ENCODE measurements at places on chromosomes 6 and 20.

DNA sequence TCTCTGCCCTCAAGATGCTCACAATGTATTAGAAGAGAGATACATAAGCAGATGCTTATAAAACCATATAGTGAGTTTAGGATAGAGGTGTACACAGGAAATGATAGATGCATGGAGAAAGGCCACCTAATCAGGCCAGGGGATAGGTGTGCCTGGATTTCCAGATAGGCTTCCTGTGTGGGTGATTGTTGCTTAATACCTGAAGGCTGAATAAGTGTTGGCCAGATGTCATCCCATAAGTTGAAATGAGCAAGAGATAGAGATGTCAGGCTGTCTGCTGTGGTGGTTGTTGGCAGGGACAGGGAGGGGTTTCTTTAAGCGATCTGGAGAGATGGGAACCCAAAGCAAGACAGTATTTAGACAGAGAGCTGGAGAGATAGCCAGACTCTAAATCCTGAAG is 109.8 kb upstream of the SGK1 start:
- DNase-seq = no peak

GRCh38 chr6:126312013-126312665 is 27.8 kb upstream of the CENPW start:
- DNase-seq = no peak

- no peak for DNase-seq
Measured at GRCh38 chr6:9593554-9593953, 821.3 kb downstream of the TFAP2A start.

DNA sequence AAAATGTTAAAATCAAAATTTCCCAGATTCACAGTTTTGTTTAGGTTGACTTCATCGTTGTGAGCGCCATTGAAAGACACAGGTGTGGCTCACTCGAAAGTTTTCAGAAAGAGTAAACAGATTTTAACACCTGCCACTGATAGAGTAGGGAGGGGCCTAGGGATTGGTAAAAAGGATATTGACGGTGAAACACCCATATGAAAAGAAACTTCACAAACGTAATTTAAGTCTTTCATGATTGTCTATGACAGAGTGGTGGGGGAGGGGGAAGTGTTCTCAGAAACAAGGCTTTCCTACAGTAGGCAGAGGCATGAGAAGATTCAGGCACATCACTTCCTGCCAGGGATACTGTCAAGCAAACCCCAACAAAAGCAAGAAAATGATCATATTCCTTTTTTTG is 101.4 kb downstream of the PERP start:
- no peak for DNase-seq

DNA sequence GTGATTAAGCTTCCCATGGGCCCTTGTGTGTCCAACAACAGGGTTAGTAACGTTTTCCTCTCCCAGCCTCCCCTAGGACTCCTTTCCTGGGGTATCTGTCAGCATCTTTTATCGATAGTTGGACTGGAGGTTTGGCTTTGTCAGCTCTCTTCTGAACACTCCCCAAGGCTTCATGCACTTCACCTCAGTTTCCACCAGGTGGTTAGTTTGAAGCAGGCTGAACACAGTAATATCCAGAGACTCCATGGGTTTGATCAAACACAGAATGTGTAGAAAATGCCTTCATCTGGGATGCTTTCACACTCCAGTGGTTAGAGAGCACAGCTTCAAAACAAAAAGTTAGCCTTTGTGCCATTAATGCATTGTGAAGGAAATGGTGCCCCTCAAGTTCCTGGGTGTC is 139.1 kb downstream of the SLC24A3 start:
- DNase-seq = no peak

DNA sequence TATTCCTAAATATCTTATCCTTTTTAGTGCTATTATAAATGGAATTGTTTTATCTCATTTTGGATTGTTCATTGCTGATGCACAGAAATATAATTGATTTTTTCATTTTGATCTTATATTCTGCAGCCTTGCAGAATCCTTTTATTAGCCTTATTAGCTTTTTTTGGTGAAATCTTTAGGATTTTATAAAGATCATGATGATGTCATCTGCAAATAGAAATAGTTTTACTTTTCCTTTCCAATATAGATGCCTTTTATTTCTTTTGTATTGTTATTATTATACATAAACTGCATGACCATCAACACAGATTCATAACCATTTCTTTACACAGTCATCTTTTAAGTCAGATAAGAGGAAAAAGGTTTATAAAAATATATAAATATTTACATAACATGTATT is 16.9 kb upstream of the PSMF1 start:
- no peak for DNase-seq

GRCh38 chr6:108489699-108490098 is 71.0 kb upstream of the FOXO3 start:
- DNase-seq = no peak

- no peak for DNase-seq
Measured at GRCh38 chr6:125406741-125407140, 105.0 kb upstream of the HDDC2 start.

DNA sequence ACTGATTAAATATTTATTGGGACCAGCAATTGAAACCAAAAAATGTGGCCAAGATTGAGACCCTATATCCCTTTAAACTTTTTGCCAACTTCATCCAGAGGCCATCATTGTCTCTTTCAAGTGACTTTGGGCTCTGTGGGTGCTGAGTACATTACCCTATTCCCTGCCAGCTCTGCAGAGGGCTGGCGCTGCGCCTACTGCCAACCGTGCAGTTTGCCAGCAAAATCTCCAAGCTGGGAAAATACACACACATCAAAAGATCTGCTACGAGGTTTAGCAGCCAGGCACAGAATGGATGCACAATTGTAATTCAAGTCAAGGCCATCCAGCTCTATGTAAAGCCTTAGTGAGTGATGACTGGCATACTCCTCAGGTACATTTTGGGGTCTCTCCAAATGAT is 125.0 kb downstream of the CBLN4 start:
- DNase-seq = no peak

- DNase-seq = no peak
Measured at GRCh38 chr6:1864496-1864895, 254.8 kb downstream of the FOXC1 start.

- DNase-seq = no peak
Measured at GRCh38 chr20:63876489-63877036, 11.5 kb downstream of the TPD52L2 start.

DNA sequence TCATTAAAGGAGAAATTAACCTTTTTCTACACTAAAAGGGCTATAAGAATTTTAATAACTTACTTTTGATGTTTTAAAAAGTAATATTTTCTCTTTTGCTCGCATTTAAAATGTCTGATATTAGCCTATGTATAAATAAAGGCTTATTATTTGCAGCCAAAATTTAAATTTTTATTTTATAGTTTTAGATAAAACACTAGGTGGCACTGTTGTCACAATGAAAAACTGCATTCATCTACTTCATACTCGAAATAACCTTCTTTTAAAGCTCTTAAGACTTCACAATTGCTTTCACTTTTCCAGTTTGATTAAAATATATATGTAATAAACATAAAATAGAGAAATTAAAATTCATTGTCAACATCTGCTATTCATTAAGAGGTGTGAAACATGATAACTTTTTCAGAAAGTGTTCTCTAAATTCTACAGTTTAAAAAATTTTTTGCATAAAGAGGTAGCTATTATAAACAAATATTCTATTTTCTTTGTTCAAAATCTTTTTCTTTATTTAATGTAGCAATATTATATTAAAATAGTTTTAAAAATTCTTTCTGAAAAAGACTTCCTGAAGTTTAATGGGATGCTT is 78.8 kb upstream of the DEFB112 start:
- DNase-seq = no peak

DNA sequence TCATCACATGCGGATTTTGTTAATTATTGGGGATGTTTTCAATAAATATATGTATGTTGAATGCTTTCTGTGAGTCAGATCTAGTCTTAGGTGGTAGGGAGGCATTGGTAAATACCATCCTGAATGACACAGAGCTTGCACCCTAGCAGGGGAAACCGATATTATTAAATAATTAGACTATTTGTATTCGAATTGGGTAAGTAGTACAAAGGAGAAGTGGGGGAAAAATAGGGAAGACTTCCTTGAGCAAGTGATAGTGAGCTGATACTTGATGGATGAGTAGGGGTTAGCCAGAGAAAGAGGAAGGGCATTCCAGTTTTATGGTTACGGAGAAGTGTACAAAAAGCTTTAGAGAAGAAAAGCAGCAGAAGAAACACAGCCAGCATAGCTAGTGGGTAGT is 1.5 kb downstream of the RIOK1 start:
- no peak for DNase-seq

DNA sequence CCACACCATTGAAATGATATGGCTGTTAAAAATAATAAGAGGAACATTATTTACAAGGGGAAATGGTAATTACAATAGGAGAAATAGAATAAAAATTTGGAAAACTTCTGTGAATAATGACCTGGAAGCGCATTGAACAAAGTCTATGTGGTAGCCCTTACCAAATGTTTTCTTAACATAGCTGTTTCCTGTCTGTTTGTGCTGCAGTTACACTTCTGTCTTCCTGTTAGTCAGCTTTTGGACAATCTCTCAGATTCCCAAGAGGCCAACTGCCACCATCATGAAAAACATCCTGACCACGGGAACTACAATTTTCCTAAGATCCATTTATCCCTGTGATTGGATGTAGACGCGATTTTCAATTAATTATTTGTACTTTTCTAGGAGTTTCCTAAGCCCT is 754.4 kb upstream of the MARCKS start:
- DNase-seq = no peak

- DNase-seq = no peak
Measured at GRCh38 chr6:54719633-54720032, 126.9 kb upstream of the FAM83B start.

DNA sequence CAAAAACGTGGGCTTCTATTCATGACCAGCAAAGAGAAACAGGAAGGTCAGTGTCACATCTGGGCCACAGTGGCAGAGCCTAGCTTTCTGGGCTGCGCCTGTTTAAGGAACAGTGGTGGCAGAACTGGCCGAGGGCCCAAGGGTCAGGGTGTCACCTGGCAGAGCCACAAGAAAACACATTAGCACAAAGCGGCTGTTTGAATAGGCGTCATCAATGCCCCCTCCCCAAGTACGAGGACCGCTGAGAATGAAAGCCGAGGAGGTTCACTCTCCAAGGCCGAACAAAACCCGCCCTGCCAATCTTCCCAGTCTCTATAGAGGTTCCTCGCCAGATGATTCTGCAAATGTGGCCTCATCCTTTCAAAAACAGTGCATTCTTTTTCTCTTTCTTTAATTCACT is 125.2 kb upstream of the TRAF3IP2 start:
- DNase-seq = no peak

DNA sequence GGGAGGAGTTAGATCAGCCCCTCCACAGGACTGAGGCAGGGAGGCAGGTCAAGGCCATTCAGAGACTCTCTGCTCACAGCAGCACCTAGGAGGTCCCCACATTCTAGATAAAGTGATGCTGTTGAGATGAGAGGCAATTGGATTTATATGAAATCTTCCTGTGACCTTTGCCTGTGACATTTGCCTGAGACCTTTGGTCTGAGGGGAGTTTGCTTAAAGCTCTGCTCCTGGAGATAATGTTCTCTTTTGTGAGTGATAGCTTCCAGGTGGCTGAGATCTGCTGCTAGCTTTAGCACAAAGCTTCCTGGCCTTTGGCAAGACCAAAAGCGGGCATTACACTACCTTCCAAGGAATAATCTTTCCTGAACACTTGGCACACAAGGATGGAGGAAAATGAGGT is 43.3 kb downstream of the TMEM244 start:
- DNase-seq = no peak

DNA sequence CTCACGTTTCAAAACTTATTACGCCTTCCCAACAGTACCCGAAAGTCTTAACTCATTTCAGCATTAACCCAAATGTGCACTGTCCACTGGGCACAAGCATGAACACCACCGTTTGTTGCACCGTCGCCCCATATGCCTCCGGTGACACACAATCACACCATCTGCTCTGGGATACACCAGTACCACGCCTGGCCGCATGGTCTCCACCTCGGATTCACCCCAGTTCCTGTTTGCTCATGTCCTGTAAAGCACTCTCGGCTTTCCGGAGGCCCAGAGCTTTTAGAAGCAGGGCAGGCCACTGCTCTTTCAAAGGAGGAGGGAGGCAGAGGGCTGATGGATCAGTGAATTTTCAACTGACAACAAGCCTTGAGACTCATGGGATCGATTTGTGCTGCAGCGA is 1570.0 kb upstream of the DEFB115 start:
- no peak for DNase-seq

- DNase-seq = no peak
Measured at GRCh38 chr6:105894556-105894955, 191.6 kb upstream of the PRDM1 start.

- DNase-seq = peak; percentile 15
Measured at GRCh38 chr6:31354158-31354863, 2.7 kb downstream of the HLA-B start.

DNA sequence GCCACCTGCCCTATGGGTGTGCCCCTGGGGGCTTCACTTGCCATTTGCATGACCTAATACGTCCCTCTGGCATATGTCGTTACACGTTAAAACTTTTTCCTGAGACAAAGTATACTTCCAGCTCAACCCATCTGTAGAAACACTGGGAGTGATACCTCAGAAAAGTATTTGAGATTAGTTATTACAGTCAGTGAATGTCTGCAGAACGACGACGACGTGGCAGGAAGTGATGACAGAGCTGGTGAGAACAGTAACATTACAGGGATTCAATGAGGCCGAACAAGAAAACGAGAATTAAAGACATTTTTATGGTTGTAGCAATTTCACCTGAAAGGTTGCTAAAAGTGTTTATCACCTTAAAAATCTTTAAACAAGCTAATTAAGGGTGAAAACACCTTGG is 40.2 kb downstream of the SASH1 start:
- no peak for DNase-seq

- DNase-seq = no peak
Measured at GRCh38 chr6:117480651-117481050, 1.8 kb upstream of the DCBLD1 start.

DNA sequence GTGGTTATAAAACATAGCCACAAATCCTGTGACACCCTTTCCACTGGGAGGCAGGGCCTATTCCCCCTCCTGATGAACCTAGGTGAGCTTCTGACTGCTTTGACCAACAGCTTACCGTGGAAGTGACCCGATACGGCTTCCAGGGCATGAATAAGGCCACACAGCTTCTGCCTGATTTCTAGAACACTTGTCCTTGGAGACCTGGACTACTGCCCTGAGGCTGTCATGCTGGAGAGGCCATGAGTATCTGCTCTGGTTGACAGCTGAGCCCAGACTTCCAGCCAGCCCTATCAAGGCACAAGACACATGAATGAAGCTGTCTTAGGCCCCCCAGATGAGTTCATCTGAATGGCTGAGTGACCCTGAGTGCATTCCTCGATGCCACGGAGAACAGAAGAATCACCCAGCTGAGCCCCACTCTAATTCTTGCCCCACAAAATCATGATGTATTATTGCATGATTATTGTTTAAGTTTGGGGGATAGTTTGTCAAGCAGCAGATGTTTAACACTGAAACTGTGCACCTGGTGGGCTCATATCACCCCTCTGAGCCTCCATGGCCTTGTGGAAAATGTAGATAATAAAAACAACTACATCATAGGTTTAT is 16.6 kb downstream of the TP53RK start:
- no peak for DNase-seq

GRCh38 chr6:167122041-167122826 is 662 bp upstream of the CCR6 start:
- no peak for DNase-seq

- no peak for DNase-seq
Measured at GRCh38 chr20:10673176-10673841, 490 bp downstream of the JAG1 start.
